ENCODE measurements at places on chromosomes 1 and 21.

DNA sequence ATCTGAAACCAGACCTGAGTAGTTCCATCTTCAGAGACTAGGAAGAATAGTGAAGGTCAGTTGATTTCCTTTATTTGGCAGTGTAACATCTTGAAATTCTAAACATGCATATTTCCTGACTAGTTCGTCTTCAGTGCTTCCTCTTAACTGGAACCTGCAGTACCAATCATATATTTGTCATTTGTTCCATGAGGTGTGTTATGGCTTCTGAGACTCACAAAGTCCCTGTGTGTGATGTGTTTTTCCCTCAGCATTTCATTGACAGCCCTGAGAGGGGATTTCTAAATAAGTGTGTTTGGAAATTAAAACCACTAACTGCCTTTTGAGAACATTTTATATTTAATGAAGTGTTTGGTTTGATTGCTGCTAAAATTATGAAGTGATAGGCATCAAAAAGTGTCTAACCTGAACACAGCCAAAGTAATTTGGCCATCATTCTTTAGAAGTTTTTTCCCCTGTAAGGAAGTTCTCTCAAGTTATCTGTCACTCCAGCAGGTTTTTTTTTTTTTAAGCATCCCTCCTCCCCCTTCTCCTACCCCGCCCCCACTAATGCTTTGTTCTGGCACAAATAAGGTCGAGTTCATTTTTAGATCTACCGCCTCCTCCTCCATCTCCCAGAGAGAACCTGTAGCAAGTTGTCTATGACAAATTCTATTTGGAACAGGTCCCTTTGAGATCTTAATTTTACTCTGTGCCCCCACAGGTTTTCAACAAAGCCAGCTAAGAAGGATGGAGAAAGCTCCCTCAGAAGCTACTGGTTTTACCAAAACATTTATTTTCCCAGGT is 61.4 kb downstream of the TMEM200B start:
- DNase-seq = no peak

DNA sequence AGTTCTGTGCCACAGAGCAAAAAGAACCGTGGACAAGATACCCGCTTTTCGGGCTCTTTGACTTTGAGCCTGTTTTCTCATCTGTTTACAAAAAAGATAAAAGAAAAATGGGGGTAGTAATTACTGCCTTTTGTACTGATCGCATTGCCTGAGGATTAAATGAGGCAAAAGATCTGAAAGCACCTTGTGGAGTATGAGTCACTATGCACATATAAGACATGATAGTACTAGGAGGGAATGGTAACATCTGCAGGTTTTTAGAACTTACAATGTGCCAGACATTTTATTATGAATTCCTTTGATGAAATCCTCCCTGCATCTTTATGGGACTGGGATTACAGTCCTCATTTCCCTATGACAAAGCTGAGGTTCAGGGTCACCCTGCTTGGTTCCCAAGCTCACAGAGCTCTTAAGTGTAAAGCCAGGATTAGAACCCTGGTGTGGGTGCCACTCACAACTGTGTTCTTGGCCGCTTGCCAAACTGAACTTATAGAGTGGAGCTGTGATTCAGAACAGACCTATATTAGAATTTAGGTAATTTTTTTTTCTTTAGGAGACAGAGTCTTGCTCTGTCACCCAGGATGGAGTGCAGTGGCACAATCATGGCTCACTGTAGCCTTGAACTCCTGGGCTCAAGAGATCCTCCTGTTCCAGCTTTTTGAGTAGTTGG is 1.8 kb downstream of the DISC1 start:
- DNase-seq = peak; percentile 27

- DNase-seq = no peak
Measured at GRCh38 chr1:180791806-180792205, 120.9 kb upstream of the KIAA1614 start.

GRCh38 chr1:50980505-50980904 is 10.5 kb downstream of the CDKN2C start:
- no peak for DNase-seq

DNA sequence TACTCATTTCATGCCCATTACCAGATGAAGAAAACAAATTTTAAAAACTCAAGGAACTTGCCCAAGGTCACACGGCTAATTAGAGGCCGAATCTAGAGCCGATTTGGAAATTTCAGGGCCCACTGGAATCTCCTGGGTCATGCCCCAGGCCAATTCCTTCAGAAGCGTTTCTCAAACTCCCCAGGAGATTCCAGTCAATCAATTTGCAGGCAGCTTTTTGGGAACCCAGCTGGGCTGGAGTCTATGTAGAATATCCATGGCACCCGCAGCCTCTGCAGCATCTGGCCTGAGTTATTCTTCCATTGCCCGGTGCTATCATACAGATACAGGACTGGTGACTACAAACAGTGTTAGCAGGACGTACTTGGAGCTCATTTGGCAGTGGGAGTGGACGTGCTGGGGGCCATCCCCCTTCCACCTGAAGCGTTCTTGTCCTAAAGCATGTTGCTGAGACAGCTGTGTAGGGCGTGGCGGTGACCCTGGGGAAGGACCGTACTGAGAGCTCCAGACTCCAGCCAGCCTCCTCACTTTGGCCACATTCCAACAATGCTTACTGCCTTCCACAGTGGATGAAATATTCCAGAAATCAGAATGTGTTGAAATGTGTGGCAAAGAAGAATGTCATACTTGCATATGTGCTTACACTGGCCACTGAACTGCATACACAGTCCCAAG is 38.3 kb downstream of the ABCG1 start:
- DNase-seq = no peak

DNA sequence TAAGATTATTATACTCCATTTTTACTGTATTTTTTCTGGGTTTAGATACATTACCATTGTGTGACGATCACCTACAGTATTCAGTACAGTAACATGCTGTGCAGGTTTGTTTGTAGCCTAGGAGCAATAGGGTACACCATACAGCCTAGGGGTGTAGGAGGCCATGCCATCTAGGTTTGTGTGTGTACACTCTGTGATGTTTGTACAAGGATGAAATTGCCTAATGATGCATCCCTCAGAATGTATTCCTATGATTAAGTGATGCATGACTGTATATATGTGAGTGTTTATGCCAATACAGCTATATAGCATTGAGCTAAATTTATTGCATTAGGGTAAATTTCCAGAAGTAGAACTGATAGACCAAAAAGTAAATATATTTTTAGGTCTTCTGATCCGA is 23.3 kb downstream of the TUFT1 start:
- no peak for DNase-seq

DNA sequence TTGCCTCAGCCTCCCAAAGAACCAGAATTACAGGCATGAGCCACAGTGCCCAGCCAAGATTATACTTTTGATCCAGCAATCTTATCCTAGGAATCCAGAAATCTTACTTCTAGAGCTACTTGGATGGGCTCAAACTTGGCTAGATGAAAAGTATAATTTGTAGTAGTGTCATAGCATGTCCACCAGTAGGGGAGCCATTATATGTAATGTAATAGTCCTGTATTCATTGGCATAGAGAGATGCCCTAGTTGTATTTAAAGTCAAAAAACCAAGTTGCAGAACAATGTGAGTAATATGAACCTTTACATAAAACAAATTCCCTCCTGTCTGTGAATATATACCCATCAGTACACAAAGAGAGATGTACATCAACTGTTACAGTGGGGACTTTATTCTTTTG is 83.9 kb downstream of the NOS1AP start:
- DNase-seq = no peak

Measured in activated CD4-positive, alpha-beta T cell treated with anti-CD3 and anti-CD28 coated beads, Interleukin-2, amount 10 ng/mL, durations not matched to agents 7 days and 5 days (primary cell).